ENCODE measurements at places on chromosomes 11 and 22. TPM values are rescaled to one million over a fixed set of nuclear protein-coding genes. Genes with fewer than 3 reads are reported as not detected.

Gene NUDT8
- total RNA-seq = 23.4 TPM

DNA sequence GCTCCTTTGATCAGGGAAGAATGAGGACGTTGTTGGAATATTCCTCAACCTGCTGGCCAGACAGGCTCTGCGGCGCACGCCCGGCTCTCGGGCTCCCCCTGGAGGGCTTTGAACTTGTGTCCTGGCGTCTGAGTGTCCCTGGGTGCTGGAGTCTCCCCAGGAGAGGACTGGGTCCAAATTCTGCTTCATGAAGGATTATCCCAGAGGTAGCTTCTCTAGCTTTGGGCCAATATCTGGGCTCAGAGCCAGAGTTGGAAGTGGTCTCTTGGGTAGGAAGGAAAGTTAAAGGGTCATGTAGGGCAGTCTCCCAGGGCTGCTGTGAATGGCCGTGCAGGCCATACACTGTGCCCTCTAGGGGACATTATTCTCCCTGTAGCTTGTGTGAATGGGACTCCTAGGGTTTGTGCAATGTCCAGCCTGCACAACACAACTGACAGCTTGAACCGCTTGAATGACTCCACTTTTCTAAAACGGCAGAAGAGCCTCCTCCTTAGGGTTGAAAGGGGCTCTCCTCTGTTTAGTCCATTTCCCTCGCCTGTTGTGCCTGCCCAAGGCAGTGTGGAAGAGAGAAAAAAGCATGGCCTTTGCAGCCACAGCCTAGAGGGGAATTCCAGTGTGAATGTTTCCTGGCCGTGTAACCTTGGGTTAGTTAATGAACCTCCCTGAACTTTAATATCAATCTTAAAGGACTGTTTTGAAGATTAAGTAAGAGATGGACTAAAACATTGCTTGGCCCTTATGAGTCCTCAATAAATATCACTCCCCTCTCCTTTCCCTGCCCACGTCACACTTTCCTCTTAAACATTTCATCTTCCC is 111.2 kb upstream of the THY1 start:
- H3K27me3 ChIP-seq = no peaks in the 10 kb centered on the region
- no peak overlapping the region for H3K27ac ChIP-seq
- H3K36me3 ChIP-seq = no peaks in the 10 kb centered on the region

Gene OR52H1
- not detected for total RNA-seq

DNA sequence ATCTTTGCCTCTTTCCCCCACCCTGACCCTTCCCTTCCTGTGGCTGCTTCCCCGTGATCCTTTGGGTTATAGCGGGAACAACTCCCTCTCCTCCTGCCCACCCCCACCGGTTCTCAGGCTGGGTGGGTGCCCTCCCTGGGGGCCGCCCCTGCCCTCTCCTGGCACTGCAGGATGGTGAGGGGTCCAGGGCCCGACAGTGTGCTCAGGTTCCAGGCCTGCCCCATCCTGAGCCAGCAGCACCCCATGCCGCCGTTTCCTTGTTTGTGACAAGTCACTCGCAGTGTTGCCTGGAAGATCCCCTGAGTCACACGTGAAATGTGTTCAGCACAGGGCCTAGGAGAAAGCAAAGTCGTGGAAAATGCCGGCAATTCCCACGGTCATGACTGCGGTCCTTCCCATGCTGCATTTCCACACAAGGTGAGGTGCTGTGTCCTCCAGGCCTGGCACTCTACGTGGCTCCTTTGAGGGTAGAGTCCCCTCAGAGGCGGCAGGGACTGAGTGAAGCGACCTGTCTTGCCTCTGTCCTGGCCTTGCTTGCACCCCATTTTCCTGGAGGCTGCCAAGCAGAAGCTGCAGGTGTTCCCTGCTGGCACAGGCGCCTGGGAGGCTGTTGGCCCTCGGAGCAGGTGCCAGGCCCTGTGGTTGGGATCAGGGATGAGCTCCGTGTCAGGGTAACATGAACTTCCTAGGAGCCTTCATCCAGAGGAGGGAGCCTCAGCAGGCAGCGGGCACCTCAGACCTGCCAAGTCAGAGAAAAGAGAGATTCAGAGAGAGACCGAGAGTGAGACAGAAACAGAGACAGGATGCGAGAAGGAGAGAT is 80.5 kb upstream of the LINC01488 start:
- H3K4me1 ChIP-seq = no peaks in the 10 kb centered on the region
- H3K27ac ChIP-seq = no peak overlapping the region
- H3K36me3 ChIP-seq = no peaks in the 10 kb centered on the region
- H3K4me3 ChIP-seq = no peak overlapping the region
- no peaks in the 10 kb centered on the region for H3K27me3 ChIP-seq
- DNase-seq = no peak

- no peak overlapping the region for H3K27ac ChIP-seq
- no peak overlapping the region for H3K4me3 ChIP-seq
- DNase-seq = peak; percentile 13
- no peaks in the 10 kb centered on the region for H3K27me3 ChIP-seq
Measured at GRCh38 chr11:69382131-69383128, 88.5 kb downstream of the MYEOV start.
